ENCODE measurements at places on chromosomes 3 and 15. TPM values are rescaled to one million over a fixed set of nuclear protein-coding genes. Genes with fewer than 3 reads are reported as not detected.

DNA sequence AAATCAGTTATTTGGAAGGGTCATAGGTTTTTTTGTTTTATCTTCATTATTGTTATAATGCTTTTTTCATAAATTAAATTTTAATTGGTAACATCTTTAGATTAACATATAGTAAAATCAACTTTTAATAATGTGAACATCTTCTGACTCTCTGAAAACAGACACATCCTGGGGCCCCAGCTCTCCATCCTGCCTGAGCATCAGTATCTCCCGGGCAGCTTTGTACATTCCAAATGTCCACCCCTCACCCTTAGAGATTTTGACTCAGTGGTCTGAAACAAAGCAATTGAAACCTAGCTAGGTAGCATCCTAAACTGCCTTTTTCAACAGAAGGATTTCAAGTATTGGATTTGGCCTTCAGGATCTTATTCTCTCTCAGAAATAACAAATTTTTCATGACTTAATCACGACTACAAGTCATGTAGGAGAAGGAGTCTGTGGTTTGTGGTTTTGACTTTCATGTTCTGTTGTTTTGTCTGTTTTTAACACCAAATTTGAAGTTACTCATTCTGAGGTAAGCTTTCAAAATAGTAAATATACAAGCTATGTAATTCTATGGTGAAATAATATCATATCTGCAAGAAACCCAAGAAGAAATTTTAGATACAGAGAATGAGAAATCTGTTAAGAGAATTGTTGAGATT lies 147.3 kb upstream of the UBE2E2 start:
- DNase-seq = no peak

- DNase-seq = no peak
Measured at GRCh38 chr3:37627951-37628620, 233.6 kb upstream of the CTDSPL start.

The SLC9A9 gene
- total RNA-seq = 4.9 TPM

The CLDN1 gene
- 0.08 TPM for total RNA-seq

- no peak for DNase-seq
Measured at GRCh38 chr15:66014022-66014421, 144.7 kb downstream of the RAB11A start.

DNA sequence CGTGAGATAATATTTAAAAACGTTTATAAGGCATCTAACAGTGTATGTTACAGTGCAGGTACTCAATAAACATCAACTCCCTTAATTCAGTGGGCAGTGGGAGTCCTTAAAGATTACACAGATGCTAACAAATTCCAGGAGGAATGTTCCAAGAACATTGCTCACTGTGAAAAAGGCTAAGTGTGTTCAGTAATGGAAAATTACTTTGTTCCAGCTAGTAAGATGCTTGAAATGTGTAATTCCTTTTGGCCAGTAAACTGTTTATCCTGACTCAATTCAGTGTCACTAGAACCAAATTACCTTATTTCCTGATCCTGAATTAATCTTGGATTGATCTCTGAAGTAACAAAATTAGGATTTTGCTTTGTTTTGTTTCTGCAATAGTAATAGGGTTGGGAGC lies 54.2 kb upstream of the SEMA6D start:
- DNase-seq = no peak

DNA sequence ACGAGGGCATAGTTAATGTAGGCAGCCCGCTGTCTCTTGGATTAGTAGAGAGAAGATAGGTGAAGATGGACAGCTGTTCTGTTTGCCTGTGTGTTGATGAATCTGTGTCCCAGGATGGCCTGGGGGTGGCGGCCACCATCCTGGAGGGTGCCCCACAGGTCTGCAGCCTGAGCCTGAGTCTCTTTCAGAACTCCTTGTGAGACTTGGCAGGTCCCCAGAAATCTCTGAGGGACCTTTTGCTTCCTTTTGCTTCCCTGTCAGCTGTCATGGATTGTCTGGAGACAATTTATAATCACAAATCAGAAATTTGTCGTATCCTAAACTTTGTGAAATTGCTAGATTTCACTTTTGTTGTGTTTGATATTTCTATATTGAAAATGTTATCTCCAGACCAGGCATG lies 17.4 kb downstream of the FAN1 start:
- no peak for DNase-seq

DNA sequence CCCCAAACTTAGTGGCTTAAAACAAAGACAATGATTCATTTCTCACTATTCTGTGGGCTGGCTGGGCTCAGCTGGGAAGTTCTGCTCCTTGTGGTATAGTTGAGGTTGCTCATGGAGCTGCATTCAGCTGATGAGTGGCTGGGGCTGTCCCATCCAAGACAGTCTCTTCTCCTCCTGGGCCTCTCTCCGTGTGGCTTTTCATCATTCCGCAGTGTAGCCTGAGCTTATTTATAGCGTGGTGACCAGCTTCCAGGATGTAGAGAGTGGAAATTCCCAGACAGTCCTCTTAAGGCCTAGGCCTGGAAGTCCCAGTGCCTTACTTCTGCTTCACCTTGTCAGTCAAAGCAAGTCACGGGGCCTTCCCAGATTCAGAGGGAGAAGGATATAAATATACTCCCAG lies 136.7 kb upstream of the DAZL start:
- DNase-seq = peak; percentile 19

- DNase-seq = no peak
Measured at GRCh38 chr15:91807122-91807521, 46.4 kb upstream of the SLCO3A1 start.

The FAM174B gene
- total RNA-seq = 17.1 TPM

- no peak for DNase-seq
Measured at GRCh38 chr3:130084436-130084980, 2.9 kb downstream of the ALG1L2 start.

- DNase-seq = no peak
Measured at GRCh38 chr3:89000886-89001285, 106.5 kb upstream of the EPHA3 start.

- no peak for DNase-seq
Measured at GRCh38 chr15:51760805-51761204, 9.4 kb downstream of the TMOD2 start.

The SLC41A3 gene
- total RNA-seq = 30.2 TPM

The CHRM5 gene
- total RNA-seq = not detected

GRCh38 chr3:43178891-43179366 lies 73.0 kb upstream of the POMGNT2 start:
- no peak for DNase-seq

The LRTM1 gene
- not detected for total RNA-seq

DNA sequence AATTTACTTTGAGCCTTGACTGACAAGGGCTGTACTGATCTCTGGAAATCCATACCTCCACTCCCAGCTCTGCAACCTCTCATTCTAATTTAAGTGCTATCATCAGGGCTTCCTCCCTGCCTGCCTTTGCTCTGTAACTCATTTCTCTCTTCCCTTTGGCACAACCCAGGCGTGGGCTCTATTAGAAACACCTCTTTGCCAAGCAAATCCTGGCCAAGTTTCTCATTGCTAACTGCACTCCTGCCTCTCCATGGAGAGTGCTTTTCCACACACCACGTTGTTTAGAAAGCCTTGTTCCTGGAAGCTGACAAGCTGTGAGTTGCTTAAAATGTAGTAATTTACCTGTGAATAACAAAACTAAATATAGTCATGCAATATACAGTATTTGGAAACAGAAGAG lies 20.1 kb upstream of the FSTL1 start:
- DNase-seq = no peak

The POPDC2 gene
- 512 TPM for total RNA-seq

GRCh38 chr15:31391687-31392671 lies 65.3 kb downstream of the KLF13 start:
- DNase-seq = peak; percentile 92

DNA sequence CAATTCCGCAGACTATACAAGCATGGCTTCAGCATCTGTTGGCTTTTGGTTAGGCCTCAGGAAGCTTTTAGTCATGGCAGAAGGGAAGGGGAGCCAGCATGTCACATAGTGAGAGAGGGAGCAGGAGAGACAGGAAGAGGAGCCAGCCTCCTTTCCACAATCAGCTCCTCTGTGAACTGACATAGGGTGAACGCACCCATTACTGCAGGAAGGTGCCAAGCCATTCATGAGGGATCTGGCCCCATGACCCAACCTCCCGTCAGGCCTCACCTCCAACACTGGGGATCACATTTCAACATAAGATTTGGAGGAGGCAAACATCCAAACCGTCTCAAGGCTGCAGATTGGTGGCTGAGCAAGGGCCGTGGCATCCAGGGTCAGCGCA lies 106.3 kb downstream of the LRRK1 start:
- no peak for DNase-seq

DNA sequence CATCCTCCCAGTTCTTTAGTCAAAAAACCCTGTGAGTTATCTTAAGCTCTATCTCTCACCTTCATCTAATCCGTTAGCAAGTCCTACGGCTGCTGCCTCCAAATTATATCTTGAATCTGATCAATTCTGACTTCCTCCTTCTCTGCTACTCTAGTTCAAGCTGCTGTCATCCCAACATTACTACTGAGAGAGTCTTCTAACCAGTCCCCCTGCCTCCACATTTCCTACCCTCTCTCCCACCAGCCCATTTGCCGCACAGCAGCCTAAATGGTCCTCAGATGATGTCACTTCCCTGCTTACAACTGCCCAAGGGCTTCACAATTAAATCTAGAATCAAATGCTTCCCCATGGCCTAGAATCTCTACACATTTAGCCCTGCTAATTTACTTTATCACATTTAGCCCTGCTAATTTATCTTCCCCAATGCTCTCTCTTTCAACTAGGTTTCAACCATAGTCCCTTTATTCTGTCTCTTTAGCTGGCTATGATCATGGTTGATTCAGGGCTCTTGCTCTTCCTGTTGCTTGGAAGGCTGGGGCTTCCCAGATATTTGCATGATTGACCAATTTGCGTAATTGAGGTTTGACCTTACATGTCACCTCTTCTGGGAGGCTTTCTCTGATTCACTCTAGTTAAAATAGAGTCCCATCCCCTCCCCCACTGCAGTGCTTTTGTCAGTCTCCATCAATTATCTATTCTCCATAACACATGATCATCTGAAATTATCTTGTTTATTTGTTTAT lies 11.0 kb upstream of the ARL14 start:
- DNase-seq = no peak

DNA sequence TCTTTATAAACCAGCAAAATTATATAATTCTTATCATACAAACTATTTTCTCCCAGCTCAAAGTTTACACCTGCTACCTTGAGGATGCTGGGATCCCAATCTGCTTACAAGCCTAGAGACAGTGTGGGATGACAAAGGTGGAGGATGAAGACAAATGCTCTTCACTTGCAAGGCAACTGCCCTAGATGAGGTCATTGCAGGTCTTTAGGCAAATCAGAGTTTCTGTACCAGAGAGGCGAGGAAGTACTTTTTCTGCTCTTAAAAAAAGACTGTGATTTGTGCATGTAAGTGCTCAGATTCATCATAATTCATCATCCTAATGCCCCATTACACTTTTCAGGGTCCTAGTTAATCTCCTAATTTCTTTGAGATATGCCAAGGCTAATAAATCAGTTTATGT lies 376.1 kb downstream of the ZPLD1 start:
- no peak for DNase-seq

The CELF6 gene
- 1.5 TPM for total RNA-seq

The BFSP2 gene
- total RNA-seq = not detected

DNA sequence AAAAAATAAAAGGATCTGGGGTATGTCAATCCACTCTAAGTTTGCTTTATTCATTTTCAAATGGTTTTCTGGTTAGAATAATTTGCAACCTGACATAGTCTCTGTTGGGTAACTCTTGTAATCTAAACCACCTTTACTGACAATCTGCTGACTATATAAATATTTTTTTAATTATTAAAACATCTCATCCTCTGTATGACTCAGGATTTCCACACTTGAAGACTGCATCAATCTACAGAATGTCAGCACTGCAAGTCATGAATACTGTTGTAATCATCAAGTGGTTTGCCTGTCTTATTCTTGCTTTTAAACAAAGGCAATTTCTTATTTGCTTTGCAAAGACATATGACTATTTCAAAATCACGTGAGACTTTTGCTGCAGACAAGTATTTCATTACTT lies 42.1 kb downstream of the VGLL3 start:
- no peak for DNase-seq

DNA sequence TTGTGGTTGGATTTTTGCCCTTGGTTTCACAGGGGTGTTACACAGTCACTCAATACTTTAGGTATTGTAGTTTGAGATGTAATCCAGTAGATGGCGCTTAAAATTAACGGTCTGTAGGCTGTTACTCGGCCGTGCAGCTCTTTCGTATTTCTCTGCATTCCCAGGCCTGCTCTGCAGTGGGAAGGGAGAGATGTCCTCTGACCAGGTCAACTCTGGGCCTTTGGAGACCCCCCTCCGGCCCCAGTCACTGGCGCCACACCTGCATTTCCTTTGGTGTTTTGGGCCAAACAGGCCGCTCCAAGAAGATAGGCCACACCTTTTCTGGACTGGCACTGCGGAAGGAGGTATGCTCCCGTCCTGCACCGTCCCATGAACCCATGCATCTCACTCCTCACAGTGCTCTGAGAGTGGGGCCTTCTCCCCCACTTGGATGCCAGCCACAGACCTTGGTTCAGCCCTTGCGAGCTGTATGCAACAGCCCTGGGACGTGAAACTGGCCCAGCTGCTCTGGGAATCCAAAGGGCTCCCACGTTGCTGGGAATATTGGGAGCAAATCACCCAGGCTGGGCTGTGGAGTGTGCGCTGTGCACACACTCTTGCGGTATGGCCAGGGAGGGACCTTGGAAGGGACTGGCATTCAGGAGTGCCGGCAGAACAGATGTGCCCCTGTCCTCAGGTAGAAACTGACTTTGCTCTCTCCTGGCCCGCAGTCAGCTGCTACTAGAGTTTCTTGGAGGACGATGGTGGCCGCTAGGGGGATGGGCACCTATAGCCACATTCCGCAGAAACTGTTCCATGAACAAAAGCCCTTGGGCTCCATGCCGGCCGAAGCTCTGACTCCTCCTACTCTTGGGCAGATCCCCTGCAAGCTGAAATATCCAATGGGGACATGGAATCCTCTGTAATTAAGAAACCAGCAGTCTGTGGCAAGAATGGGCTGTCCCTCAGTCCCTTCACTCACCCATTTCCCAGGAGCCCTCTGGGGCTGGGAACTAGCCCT lies 410.5 kb upstream of the CADM2 start:
- no peak for DNase-seq

DNA sequence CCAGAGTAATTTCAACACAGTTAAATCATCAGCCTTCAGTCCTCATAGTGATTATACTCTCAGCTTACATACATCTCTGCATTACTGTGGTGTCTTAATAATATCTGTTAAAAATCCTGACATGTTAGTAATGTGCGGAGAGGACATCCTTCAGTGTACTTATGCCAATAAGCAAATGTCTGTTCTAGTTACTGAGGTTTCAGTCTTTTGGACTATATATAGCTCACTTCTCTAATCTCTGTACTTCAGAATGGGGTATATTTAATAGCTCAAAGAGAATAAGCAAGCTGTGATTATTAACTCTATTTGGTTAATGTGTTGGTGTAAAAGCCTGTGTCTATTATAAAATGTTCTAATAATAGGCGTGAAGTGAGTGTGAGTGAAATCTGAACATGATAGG lies 28.9 kb upstream of the OSTN start:
- no peak for DNase-seq

DNA sequence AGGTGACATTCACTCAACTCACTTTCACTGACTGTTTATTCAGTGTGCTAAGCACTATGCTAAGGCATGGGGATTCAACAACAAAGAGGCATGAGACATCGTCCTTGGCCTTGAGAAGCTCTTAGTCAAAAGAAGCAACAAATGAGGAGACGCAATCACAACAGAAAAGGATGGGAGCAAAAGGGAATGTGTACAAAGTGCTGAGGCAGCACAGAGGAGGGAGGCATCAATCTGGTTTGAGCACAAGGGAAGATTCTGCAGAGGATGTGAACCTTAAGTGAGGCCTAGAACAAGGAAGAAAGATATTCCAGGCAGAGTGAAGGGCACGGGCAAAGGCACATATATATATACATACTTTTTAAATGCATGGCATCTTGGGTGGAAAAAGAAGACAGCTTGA lies 151.3 kb downstream of the ERC2 start:
- DNase-seq = no peak

The ATP13A5 gene
- not detected for total RNA-seq

GRCh38 chr3:30502742-30503073 lies 103.7 kb upstream of the TGFBR2 start:
- DNase-seq = no peak
